ENCODE measurements at places on chromosomes 6 and 20. TPM values are rescaled to one million over a fixed set of nuclear protein-coding genes. Genes with fewer than 3 reads are reported as not detected.

DNA sequence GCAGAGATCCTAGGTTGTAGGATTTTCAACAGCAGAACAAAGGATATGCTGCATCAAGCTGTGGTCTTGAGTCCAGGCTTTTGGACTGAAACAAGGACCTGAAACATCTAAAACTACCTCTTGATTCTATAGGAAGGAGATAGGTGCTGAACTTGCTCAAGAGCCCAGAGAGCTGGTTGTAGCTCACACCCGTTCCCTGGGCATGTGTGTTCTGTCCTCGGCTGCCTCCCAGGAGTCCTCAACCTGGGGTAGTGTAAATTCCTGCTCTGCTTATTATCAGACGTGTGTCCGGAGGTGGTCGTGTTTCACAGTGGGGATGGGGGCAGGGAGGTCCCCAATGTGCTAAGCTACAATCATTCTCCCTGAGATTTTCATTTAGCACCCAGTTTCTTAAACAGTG is 4.8 kb downstream of the NOP56 start:
- DNase-seq: no peak

- DNase-seq: peak; percentile 22
Observed at GRCh38 chr6:21441386-21441785, 152.2 kb upstream of the SOX4 start.

DNA sequence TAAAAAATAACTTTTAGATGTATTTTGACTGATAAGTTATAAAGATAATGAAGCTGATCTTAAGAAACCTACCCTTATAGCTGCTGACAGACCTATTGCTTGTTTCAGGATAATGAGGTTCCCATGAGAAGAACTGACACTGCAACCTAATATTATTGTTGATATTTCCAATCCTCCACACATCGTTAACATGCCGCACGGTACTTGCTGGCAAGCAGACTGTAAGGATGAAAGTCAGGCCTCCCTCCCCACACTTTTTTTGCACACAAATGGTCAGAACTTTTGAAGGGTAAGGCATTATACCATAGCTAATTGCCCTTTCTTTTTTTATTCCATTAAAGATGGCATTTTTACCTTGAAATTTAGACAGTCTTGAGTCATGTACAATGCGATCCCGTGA is 210.9 kb downstream of the UST start:
- no peak for DNase-seq

DNA sequence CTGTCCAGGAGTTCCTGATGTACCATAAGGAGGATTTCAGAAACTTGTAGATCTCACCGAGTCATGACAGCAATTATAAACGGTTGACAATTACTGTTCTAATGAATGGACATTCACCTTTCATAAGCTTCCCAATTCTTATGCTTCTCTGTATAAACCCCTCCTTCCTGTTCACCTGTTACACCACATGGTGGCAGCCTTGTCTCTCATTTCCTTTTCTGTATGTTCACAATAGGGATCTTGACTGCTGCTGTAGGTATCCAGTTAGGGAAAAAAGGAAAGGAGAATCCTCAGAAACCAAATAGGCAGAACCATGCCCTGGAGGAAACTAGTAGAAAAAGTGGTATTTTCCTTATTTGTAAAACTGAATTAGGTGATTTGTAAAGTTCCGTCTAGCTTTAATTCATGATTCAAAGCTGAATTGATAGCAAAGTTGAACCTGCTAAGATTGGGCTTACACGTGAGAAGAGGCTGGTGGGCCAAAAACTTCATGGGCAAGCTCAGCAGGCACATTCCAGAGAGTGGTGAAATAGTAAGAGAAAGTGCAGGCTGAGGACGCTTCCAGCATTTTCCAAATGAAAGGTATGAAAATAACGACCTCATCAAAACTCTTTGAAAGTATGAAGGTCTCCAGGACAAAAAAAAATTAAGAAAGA is 29.0 kb upstream of the TBPL1 start:
- DNase-seq: peak; percentile 74

DNA sequence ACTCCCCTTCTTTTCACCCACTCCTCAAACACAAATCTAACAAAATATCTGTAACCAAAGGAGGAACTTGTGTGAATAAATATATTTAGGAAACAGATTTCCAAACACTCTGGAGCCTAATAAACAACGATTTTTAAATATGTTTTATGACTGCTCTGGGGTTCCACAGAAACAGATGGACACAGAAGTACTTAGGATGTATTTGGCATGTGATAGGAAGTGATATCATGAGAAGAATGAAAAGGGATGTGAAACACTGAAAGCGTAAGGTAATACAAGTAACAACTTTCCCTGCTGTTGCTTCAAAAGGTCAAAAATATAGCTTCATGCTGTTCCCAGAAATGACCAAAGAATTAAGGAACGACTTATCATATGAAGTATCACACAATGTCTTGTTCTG is 26.1 kb upstream of the ENPP1 start:
- DNase-seq: no peak

- no peak for DNase-seq
Observed at GRCh38 chr6:50087231-50087954, 37.7 kb upstream of the DEFB112 start.

DNA sequence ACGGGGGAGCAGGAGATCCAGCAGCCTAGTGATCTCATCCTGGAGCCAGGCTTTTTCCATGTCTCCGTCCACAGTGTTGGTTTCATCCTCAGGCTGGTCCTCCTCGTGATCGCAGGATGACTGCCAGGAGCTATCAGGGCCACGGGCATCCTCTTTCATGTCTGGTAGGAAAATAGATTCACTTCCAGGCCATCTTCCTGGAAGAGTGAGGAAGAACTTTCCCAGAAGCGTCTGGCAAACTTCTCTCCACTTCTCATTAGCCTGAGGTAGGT is 15.3 kb upstream of the SLC9A8 start:
- DNase-seq: no peak

- DNase-seq: no peak
Observed at GRCh38 chr20:2234598-2235191, 61.1 kb upstream of the TGM3 start.

- DNase-seq: no peak
Observed at GRCh38 chr20:39066471-39067242, 104.5 kb downstream of the DHX35 start.

DNA sequence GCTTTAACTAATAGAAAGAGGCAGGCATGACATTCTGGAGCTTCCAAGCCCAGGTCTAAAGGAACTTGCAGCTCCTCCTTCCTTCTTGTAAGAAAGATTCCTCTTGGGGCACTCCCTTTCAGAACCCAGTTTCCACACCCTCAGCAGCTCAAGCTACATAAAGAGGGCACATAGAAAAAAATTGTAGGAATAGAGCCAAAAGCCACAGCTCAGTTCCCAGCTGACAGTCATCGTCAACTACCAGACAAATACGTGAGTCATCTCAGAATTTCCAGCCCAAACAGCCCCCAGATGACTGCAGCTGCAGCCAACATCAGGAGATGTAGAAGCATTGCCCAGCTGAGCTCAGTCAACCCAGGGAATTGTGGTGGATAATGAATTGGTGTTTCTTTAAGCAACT is 349.8 kb upstream of the ARID1B start:
- peak; percentile 12 for DNase-seq

DNA sequence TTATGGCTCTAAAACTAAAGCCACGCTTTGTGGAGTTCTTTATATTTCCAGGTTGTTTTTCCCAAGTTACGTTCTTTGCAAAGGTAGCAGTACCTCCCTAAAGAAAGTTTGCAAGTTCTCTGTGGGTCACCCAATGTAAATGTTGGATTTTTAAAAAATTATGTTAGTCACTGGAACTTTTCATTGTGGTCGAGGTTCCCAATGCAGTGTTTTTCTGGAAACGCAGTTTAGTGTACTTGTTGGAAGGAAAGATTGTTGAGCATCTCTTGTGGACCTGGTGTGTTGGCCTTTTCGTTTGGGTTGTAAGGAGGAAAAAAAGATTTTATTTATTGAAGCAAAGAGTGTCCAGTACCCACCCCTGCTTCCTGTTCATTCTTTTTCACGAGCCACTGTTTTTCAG is 1.4 kb downstream of the TOP1 start:
- no peak for DNase-seq

- peak; percentile 89 for DNase-seq
Observed at GRCh38 chr20:56440346-56441007, 27.9 kb upstream of the RTF2 start.

- no peak for DNase-seq
Observed at GRCh38 chr20:32829311-32830005, 9.7 kb downstream of the MAPRE1 start.

DNA sequence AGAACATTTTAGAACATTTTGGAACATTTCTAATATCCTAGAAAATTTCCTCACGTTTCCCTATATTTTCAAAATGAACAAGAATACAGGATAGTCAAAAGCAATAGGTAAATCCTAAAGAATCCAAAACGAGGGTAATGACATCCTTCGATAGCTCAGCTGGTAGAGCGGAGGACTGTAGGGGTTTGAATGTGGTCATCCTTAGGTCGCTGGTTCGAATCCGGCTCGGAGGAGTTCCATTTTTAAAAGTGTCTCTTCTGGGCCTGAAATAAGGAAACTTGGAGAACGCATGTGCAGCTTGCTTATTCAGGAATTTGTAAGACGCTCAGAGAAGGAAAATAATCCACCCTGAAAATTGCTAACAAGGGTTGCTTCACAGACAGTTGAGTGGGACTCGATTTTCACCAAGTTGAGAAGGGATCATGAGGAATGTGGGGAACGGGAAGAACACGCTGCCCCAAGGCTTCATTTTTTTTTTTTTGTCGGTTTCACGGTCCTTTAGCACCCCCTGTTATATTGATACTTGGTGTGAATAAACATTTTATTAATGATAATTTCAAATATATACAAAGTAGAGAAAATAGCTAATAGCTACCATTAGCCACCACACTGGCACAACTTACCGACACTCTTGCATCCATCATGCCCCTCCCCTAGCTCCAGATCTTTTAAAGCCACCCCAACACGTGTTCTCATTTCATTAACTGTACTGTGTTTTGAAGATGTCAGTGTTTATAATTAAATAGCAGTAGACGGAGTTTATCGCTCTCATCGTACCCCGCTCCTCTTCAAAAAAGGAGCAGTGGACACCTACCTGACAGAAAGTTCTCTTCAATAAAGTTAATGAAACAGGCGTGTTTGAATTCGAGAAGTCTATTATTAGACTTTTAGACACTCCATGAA is 1.8 kb upstream of the ABT1 start:
- DNase-seq: peak; percentile 76

- DNase-seq: no peak
Observed at GRCh38 chr6:134676307-134677281, 273.3 kb downstream of the ALDH8A1 start.

- no peak for DNase-seq
Observed at GRCh38 chr6:112061605-112062004, 7.7 kb downstream of the CCN6 start.

GRCh38 chr6:160079686-160080043 is 42.0 kb upstream of the SLC22A1 start:
- DNase-seq: no peak

DNA sequence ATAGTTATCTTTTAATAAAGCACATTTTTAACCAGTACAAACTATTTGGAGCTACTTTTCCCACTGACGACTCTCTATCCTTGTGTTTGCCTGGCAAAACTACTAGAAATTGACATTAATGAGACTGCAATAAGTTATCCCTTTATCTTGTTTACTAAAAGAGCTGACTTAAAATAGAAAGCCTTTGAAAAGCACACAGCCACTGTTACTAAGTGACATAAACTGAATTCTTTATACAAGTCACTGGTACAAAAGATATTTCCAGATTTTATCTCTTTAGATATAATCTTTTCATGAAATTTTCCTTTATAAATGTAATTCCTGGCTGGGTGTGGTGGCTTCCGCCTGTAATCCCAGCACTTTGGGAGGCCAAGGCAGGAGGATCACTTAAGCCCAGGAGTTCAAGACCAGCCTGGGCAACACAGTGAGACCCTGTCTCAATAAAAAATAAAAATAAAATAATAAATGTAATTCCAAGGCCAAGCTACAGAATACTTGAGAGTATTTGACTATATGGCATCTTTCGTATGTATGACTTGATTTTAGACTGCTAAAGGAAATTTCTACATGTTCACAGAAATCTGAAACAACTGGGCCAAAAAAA is 9.5 kb downstream of the MBOAT1 start:
- DNase-seq: no peak

GRCh38 chr6:149897015-149897697 is 757 bp downstream of the RAET1E start:
- DNase-seq: no peak

- no peak for DNase-seq
Observed at GRCh38 chr6:47044397-47044796, 2.3 kb upstream of the ADGRF1 start.

- no peak for DNase-seq
Observed at GRCh38 chr6:112478036-112478435, 130.9 kb downstream of the RFPL4B start.

DNA sequence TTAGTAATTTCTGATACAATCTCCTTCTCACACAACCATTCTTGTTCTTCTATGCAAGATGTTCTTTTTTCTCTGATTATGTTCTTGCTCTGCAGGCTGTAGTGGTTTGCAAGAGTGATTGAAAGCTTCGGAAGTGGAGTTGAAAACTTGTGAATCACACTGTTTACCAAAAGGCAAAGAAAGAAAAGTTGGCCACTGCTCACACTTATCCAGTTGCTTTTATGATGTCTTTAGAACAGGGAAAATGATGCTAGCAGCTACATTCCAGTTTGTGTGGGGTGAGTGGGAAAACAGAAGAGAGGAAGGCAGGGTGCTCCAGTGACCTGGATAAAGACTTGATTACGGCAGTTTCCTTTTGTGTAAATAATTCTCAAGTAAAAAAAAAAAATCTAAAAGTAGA is 583.3 kb downstream of the TENT5A start:
- DNase-seq: no peak

- DNase-seq: no peak
Observed at GRCh38 chr6:10205892-10206291, 209.0 kb downstream of the TFAP2A start.

DNA sequence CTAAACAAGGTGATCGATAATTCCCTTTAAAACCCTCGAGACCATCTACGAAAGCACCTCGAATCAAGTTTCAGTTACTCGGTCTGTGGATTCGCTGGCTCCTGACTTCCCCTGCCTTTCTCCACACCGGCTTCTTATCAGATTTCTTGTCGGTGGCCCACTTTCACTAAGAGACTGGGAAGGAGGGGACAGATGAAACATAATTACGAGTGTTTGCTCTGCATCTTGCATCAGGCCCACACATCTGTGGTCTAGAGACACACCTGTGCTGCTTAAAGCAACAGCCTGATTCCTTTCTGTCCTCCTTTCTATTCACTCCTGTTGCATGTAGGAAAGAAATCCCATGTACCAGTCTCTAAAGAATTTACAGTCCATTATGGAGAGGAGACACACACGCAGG is 37.7 kb downstream of the INSM1 start:
- no peak for DNase-seq

The ECT2L gene
- total RNA-seq: not detected

The CAPN11 gene
- total RNA-seq: not detected

The HLA-DPA1 gene
- 15.3 TPM for total RNA-seq

The TNF gene
- 33.2 TPM for total RNA-seq

The DEFB124 gene
- total RNA-seq: not detected

The SLC17A2 gene
- 0.07 TPM for total RNA-seq

The ISM1 gene
- total RNA-seq: 0.29 TPM

The DAAM2 gene
- not detected for total RNA-seq

The CD2AP gene
- 16.1 TPM for total RNA-seq

The ENPP5 gene
- total RNA-seq: 0.62 TPM

The RALGAPB gene
- 24.0 TPM for total RNA-seq

The OVOL2 gene
- not detected for total RNA-seq

The OR2B2 gene
- total RNA-seq: not detected

The ANGPT4 gene
- total RNA-seq: not detected

The C6orf15 gene
- not detected for total RNA-seq

The SDC4 gene
- 28.4 TPM for total RNA-seq

The DNAAF9 gene
- 0.35 TPM for total RNA-seq

The MUC21 gene
- total RNA-seq: not detected
